ENCODE measurements at places on chromosomes 7 and 10.

GRCh38 chr7:1447551-1448244 is 11.6 kb downstream of the MICALL2 start:
- no peak for DNase-seq

- DNase-seq: no peak
These were observed 2.8 kb upstream of the FLNC start for GRCh38 chr7:128827248-128827958.

DNA sequence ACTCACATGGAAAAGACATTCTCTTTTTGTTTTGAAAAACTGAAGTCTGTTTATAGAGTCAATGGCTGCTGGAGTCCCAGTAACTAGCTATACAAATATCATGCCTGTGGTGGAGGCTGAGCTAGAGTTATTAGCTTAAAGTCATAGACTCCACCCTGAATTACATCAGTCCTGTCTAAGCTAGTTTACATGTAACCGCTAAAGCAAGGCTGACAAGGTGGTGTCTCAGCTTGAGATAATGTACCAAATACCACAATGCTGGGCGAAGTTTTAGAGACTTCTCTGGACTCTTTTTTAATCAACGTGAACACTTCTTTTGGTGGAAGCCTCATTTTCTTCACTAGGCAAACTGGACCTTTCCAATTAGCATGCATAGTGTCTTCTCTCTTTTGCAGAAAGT is 219.4 kb downstream of the ANK3 start:
- DNase-seq: no peak

DNA sequence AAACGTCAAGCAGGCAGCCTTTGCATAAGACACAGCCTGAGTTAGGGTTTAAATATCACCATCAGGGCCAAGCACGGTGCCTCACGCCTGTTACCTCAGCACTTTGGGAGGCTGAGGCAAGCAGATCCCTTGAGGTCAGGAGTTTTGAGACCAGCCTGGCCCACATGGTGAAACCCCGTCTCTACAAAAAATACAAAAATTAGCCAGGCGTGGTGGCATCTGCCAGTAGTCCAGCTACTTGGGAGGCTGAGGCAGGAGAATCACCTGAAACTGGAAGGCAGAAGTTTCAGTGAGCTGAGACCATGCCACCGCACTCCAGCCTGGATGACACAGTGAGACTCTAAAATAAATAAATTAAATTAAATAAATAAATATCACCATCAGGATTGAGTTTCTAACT is 33.0 kb downstream of the SRPK2 start:
- no peak for DNase-seq

DNA sequence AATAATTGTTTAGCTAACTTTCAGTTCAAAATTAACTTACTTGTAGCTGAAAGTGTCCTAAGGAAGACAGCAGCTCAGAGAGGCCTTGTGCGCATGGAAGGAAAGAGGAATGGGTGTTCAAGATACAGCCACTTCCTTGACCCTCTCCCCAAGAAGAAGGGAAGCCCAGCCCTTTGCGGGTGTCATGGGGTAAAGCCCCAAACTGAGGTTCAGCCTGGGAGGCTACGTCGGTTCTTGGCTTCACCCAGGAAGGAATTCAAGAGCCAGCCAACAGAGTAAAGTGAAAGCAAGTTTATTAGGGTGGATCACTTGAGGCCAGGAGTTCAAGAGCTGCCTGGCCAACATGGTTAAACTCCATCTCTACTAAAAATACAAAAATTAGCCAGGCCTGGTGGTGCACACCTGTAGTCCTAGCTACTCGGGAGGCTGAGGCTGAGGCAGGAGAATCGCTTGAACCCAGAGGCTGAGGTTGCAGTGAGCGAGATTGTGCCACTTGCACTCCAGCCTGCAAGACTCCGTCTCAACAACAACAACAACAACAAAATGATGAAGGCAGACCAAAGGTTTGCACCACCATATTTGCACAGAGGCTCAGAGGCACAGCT is 15.9 kb downstream of the GPRIN2 start:
- DNase-seq: no peak
